ENCODE measurements at places on chromosomes 2 and 18. TPM values are rescaled to one million over a fixed set of nuclear protein-coding genes. Genes with fewer than 3 reads are reported as not detected.

Gene PLEK
- total RNA-seq: 0.28 TPM

Gene INPP4A
- total RNA-seq: 6.1 TPM

Gene TANC1
- total RNA-seq: 10.8 TPM

Gene ALK
- total RNA-seq: 0.17 TPM

Gene PLGLB2
- total RNA-seq: not detected

Gene DSC1
- total RNA-seq: not detected

Gene DCDC2C
- total RNA-seq: not detected

Gene CFAP221
- total RNA-seq: 10.9 TPM

Gene GPR35
- total RNA-seq: 0.72 TPM

Gene NEU2
- not detected for total RNA-seq

Gene CRYBA2
- 3.7 TPM for total RNA-seq

Gene CNTNAP5
- total RNA-seq: 0.28 TPM

Gene HJURP
- not detected for total RNA-seq

Gene WNT6
- 0.16 TPM for total RNA-seq

Gene CACNB4
- 1.2 TPM for total RNA-seq

Gene LBX2
- total RNA-seq: 0.21 TPM

Gene PLEKHH2
- total RNA-seq: 1.6 TPM

Gene MOCOS
- total RNA-seq: 1.6 TPM

Gene SIGLEC15
- total RNA-seq: 0.16 TPM

Gene FOXD4L1
- 0.15 TPM for total RNA-seq

Gene LYG2
- not detected for total RNA-seq

Gene NT5DC4
- total RNA-seq: not detected

Gene TMEM37
- total RNA-seq: 5.9 TPM

Gene AKAIN1
- total RNA-seq: 0.81 TPM

Gene POTEC
- not detected for total RNA-seq

Gene TFPI
- 7.9 TPM for total RNA-seq

Gene CD207
- 0.24 TPM for total RNA-seq

Gene LIMS1
- 18.8 TPM for total RNA-seq

Gene APCDD1
- 26.0 TPM for total RNA-seq

Gene BMP10
- total RNA-seq: not detected

Gene FRZB
- total RNA-seq: 2.2 TPM

Gene ANKRD12
- 26.5 TPM for total RNA-seq

Gene CXCR1
- total RNA-seq: 0.92 TPM

Gene RALB
- total RNA-seq: 12.0 TPM

Gene GCFC2
- 11.5 TPM for total RNA-seq

Gene SERPINE2
- total RNA-seq: 1.0 TPM

Gene HOXD12
- not detected for total RNA-seq

Gene GATA6
- total RNA-seq: 23.4 TPM

Gene CLIP4
- 4.6 TPM for total RNA-seq

Gene LRRTM4
- 0.21 TPM for total RNA-seq

Gene REG3G
- 2,176 TPM for total RNA-seq

Gene IL1RL2
- total RNA-seq: 1.2 TPM

Gene RAB17
- total RNA-seq: 19.2 TPM

Gene LRRC30
- not detected for total RNA-seq

All from pancreas (tissue), 10 donors.